GM18507 (cell line): ENCODE measurements at places on chromosomes 1 and 21.

- no peak for DNase-seq
These were observed 5.1 kb downstream of the HLX start for GRCh38 chr1:220884109-220884980.

GRCh38 chr1:51433269-51433971 lies 85.6 kb downstream of the EPS15 start:
- DNase-seq = no peak

- no peak for DNase-seq
These were observed 184.5 kb upstream of the KAZN start for GRCh38 chr1:14413819-14414490.

DNA sequence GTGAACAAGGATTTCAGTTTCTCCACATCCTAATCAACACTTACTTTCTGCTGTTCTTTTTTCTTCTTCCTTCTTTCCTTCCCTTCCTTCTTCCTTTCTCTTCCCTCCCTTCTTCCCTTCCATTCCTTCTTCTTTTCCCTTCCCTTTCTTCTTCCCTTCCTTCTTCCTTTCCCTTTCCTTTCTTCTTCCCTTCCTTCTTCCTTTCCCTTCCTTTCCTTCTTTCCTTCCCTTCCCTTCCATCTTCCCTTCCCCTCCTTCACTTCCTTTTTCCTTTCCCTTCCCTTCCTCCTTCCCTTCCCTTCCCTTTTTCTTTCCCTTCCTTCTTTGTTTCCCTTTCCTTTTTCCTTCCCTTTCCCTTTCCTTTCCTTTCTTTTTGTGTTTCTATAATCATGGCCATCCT lies 115.3 kb downstream of the KIF26B start:
- no peak for DNase-seq

GRCh38 chr1:183636783-183637182 lies 1.2 kb upstream of the ARPC5 start:
- no peak for DNase-seq

DNA sequence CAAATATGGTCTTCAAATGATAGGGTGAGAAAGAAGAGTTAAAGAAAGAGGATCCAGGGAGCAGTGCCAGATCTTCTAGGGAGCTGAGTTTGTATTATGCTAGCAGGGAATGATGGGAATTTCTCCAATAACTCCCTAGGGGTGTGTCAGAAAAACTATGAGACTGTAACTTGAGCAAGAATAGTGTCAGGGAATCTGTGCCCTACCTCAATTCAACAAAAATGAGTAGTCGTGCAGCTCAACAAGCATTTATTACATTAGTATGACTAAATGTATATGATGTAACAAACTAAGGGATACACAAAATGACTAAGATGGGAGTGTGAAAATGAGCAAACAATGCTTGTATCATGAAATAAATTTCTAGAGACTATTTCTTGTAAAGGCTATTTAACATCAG lies 24.2 kb downstream of the SPAG17 start:
- DNase-seq = no peak

DNA sequence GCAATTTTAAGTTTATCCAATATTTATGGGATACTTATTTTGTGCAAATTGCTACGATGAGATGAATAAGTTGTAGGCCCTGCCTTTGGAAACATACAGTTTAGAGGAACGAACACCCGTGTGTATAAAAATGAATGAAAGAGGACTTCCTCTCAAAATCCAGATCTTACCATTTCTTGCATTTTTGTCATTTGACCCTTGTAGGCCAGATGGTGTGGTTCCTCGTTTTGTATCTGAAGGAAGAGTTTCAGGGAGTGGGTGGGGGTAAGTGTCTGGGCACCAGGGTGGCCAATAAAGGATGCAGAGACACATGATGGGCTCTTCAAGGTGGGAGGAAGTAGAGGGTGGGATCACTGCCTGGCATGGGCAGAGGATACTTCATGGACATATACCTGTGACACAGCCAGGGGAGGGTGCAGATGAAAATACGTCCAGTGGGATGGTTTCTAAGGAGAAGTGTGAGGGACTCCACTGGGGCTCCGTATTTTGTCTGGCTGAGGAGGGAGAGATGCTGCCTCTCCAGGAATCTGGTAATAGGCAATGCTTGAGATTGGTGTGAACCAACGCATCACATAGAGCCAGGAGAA lies 14.4 kb downstream of the MAPKAPK2 start:
- no peak for DNase-seq

- DNase-seq = no peak
These were observed 13.8 kb upstream of the SFN start for GRCh38 chr1:26848941-26849774.

- no peak for DNase-seq
These were observed 498.2 kb downstream of the PLPP3 start for GRCh38 chr1:56081173-56081572.

- no peak for DNase-seq
These were observed 365.7 kb upstream of the USP24 start for GRCh38 chr1:55580845-55581332.

- DNase-seq = no peak
These were observed 72.5 kb upstream of the TNFSF18 start for GRCh38 chr1:173122958-173123852.

DNA sequence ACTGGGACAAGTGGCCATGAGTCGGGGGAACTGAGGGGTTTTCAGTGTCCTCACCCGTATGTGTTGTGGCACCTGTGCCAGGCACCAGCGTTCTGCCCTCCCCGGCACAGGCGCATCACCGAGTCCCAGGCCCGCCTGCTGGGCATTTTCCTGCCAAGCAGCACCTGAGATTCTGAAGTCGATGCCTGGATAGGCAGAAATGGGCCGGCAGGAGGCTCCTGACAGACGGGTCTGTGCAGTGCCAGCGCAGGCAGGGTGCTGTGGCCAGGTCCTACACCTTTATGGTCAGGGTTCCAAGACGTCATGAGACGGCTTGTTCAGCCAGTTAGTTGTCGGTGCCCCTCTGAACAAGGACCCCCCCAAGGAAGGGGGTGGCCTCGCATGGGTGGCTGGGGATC lies 10.6 kb downstream of the FAAP20 start:
- no peak for DNase-seq

DNA sequence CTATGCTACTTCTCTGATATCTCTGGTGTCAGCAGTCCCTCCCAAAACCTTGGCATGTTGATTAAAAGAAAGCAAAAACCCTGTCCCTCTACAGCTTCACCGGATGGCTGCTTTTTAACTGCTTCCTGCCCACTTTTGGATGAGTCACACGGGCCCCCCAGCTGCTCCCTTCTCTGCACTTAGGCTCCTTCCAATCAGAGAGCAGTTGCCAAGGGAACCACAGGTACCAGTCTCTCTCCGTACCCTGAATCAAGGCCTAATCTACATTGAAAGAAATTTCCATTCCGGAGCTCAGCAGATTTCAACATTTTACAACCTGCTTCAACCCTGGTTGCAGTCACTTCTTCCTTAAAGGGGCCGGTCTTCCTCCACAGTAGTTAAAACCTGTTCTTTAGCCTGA lies 70.6 kb upstream of the GJB5 start:
- no peak for DNase-seq

- no peak for DNase-seq
These were observed 248.8 kb upstream of the ADGRL2 start for GRCh38 chr1:81551946-81552345.

GRCh38 chr1:56774067-56774609 lies 45.1 kb downstream of the FYB2 start:
- no peak for DNase-seq

DNA sequence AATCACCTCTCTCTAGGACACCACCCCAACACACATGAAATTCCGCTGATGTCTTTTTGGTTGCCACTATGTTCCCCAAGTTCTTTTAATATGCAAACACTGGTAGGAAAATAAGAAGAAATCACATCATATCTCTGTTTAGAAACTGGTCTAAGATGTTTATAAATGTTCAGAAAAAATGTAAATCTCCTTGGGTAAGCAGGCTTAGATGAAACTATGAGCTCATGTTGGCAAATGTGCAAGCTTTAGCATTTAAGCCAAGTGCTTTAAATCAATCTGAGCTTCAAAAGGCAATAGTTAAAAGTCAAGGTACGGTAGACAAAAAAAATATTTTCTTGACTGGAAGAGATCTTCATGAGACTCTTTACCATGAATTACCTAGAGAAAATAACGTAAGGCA lies 25.2 kb upstream of the SLAMF9 start:
- DNase-seq = no peak

DNA sequence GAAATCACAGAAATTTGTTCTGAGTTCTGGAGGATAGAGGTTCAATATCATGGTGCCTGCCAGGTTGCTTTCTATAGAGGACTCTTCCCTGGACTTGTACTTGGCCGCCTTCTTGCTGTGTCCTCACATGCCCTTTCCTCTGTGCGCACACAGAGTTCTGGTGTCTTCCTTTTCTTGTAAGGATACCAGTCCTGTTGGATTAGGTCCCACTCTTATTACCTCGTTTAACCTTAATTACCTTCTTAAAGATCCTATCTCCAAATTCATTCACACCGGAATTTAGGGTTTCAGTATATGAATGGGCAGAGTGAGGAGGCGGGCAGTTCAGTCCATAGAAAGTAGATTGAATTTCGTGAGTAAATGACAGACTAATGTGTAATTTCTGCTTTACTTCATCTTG lies 413.9 kb downstream of the NCAM2 start:
- DNase-seq = no peak

- DNase-seq = no peak
These were observed 220.4 kb downstream of the PBX1 start for GRCh38 chr1:164779376-164779775.

DNA sequence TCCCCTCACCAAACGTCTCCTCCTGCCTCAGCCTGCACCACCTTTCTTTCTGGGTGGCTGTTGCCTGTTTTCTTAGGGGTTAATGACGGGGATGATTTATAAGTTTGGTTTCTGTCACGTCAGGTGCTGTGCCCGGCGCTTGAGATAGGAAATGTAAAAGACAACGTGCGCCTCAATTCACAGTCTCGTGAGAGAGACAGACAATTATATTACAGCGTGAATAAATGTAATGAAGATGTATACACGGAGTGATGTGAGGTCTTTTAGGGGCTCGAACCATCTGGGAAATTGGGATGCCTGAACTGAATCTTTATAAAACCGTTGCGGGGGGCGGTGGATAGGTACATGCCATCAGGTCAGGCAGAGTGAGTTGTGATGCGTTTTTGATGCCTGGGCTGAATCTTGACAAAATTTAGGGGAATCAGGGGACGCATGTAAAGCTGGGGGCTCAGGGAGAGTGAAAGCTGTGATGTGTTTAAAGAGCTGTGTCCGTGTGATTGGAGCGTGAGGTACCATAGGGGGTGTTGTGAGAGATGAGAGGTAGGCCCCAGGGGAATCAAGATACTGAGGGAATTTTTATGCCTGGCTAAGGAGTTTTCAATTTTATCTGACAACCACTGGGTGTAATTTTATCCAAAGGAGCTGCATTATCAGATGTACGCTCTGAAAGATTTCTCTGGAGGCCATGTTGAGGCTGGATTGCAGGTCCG lies 831 bp downstream of the TIPRL start:
- no peak for DNase-seq

- peak; percentile 64 for DNase-seq
These were observed 20.2 kb downstream of the PEX14 start for GRCh38 chr1:10494754-10495474.

DNA sequence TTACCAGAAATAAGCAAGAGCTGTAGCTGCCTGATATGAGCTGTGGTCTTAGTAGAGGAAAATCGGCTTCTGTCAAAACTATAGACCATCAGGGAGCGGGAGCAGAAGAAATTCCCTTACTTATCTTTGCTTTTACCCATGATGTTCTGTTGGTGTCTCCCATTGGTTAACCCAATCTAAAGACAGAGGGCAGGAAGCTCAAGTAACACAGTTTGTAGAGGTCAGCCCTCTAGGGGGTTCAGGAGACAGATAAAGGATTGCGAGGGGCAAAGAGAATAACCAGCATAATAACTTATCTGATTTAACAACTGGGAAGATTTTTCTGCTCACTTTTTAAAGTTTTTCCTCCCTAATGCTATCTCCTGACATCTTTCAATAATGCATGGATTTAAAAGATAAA lies 142.4 kb downstream of the NTMT2 start:
- no peak for DNase-seq

DNA sequence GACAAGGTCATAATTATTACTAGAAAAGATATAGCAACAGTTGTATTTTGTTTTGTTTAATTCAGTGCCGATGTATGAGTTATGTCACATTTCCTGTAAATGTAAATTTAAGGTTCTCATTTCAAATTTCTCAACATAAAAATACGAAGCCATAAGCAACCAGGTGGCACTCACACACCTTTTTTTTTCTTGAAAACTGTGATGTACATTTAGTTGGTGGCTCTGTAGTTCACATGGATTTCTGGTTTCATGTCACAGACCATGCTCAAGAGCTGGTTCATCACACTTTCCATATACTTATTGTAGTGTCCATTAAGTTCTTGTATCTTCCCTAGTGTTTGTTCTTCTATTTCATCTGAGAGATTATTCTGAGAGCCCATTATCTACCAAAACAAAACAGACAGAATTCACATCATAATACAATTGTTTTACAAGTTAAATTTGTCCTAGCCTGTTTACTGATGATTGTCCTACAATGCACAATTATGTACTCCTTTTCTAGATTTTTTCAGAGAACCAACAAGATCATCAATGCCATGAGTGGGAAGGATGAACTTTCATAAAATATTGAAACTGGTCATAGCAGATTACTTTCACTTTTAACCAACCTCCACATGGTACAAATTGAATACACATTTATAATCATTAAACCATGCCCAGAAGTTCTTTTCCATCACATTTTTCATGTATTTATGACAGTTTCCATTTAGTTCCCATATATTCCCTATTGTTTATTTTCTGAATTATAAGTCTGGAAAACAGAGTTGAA lies 17.1 kb downstream of the ATP6V1G3 start:
- DNase-seq = no peak

DNA sequence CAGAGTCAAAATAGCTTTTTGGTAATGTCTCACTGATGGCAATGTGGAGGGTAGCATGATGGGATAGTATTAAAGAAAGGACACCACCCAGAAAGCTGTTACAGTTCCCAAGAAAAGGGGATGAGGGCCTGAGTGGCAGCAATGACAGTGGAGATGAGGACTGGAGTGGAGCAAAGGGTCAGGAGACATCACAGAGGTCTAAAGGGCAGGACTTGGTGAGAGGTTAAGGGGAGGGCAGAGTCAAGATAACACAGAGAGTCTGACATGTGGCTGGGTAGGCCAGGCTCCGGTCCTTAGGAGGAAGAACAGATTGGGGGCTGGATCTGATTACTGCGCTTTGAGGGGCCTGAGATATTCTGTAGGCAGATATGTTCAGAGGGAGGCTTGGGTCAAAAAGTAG lies 19.3 kb downstream of the ELF3 start:
- no peak for DNase-seq

- DNase-seq = no peak
These were observed 29.0 kb upstream of the PPM1J start for GRCh38 chr1:112744009-112744578.

GRCh38 chr1:54715493-54716298 lies at the start of gene TTC4:
TTC4 (plus strand) TSS chr1:54715861; CDS start chr1:54715909, 48 bp downstream.
- peak; percentile 93 for DNase-seq

- no peak for DNase-seq
These were observed 83.9 kb upstream of the BMP8A start for GRCh38 chr1:39407510-39407895.
